NCI-H2081 (cell line): ENCODE measurements at places on chromosomes 5 and 9.

DNA sequence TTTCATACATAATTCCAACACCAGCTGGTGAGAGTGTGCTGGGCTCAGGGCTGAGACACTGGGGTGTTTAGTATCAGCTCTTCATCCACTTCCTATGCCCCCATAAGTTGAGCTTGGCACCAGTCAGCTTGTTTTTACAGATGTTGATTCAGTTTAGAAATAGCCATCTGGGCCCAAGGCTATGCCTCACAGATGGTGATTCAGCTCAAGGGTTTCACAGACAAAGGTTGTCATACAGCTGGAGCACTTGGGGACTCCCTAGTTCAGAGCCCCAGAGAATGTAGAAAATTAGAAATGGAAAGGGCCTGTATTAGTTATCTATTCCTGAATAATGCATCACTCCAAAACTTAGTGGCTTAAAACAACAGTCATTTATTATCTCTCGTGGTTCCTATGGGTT lies 10.3 kb upstream of the CRHBP start:
- DNase-seq = no peak

- DNase-seq = no peak
These were observed 209.5 kb downstream of the YTHDC2 start for GRCh38 chr5:113723021-113723420.

- DNase-seq = no peak
These were observed 192.4 kb upstream of the PUM3 start for GRCh38 chr9:3036333-3036700.

DNA sequence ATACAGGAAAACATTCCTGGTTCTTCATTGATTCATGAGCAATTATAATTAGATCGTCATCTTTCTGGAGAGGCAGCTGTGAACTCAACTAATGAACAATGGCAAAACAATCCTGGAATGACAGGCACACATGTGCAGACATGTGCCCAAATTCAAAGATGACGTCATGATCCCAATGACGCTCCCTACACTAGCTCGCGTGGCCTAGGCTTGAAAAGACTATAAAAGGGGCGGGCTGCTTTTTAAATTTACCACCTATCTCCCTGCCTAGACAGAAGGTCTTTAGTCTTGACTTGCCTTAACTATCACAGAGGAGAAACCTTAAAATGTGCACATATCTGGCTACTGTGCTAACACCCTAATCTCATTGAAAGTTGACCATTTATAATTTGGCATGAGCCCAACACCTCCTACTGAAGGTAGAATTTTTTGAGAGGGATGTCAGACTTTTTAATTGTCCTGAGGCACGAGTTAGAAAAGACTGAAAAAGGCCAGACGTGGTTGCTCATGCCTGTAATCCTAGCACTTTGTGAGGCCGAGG lies 88.2 kb downstream of the PRRT1B start:
- no peak for DNase-seq

- no peak for DNase-seq
These were observed 105.0 kb downstream of the SLC28A3 start for GRCh38 chr9:84235511-84235910.

- DNase-seq = no peak
These were observed 154.6 kb downstream of the PIK3R1 start for GRCh38 chr5:68370196-68370595.

- DNase-seq = no peak
These were observed 62.4 kb upstream of the TAS2R1 start for GRCh38 chr5:9692576-9692975.
